ENCODE measurements at places on chromosomes 5 and 9. TPM values are rescaled to one million over a fixed set of nuclear protein-coding genes. Genes with fewer than 3 reads are reported as not detected.

DNA sequence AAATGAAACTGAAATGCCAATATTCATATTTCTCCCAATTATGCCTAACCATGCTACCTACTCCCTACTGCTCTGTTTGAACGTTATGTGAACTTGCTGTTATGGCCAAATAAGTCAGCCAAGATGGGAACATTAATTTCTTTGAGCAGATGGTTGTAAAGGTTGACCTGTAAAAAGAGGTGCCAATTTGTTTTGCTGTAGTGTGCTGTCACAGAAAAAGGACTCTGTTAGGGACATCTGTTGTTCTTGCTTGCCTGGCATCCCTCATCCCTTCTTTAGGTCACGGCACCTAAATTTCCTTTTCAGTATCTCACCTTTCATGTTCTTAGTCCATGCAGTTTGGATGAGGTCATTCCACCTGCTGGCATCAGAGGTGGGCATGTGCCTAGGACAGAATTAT is 35.4 kb downstream of the GDNF start:
- H3K4me1 ChIP-seq: no peaks in the 10 kb centered on the region
- no peak for DNase-seq
- H3K4me3 ChIP-seq: no peak overlapping the region
- no peak overlapping the region for H3K27ac ChIP-seq
- H3K27me3 ChIP-seq: no peaks in the 10 kb centered on the region
- no peaks in the 10 kb centered on the region for H3K36me3 ChIP-seq

- no peaks in the 10 kb centered on the region for H3K36me3 ChIP-seq
- no peak overlapping the region for H3K4me3 ChIP-seq
- H3K27me3 ChIP-seq: no peaks in the 10 kb centered on the region
- DNase-seq: no peak
Measured at GRCh38 chr9:121835587-121836365, 184.3 kb downstream of the DAB2IP start.

GRCh38 chr5:90182726-90183125 is 226.8 kb downstream of the CETN3 start:
- DNase-seq: no peak
- no peaks in the 10 kb centered on the region for H3K36me3 ChIP-seq
- H3K27ac ChIP-seq: no peak overlapping the region
- H3K27me3 ChIP-seq: no peaks in the 10 kb centered on the region
- H3K4me3 ChIP-seq: no peak overlapping the region
- no peaks in the 10 kb centered on the region for H3K4me1 ChIP-seq

BHMT gene
- total RNA-seq: 0.48 TPM

DNA sequence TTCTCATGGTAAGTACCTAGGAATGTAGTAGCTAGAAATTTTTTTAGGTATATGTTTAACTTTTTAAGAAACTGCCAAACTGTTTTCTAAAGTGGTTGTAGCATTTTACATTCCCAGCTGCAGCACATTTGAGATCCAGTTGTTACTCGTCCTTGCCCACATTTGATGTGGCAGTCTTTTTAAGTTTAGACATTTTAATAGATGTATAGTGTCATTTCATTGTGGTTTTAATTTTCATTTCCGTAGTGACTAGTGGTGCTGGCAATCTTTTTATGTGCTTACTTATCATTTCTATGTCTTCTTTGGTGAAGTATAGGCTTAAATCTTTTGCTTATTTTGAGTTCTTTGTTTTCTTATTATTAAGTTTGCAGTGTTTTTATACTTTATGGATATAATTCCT is 171.6 kb downstream of the GAS1 start:
- H3K4me1 ChIP-seq: no peaks in the 10 kb centered on the region
- no peak for DNase-seq
- no peak overlapping the region for H3K27ac ChIP-seq
- no peaks in the 10 kb centered on the region for H3K36me3 ChIP-seq
- no peak overlapping the region for H3K4me3 ChIP-seq
- no peaks in the 10 kb centered on the region for H3K27me3 ChIP-seq

- H3K4me3 ChIP-seq: no peak overlapping the region
- H3K36me3 ChIP-seq: no peaks in the 10 kb centered on the region
- no peak for DNase-seq
- H3K27ac ChIP-seq: no peak overlapping the region
- no peaks in the 10 kb centered on the region for H3K4me1 ChIP-seq
- no peaks in the 10 kb centered on the region for H3K27me3 ChIP-seq
Measured at GRCh38 chr5:175206669-175207068, 237.3 kb downstream of the DRD1 start.

GRCh38 chr9:26462751-26463150 is 429.9 kb downstream of the CAAP1 start:
- H3K36me3 ChIP-seq: no peaks in the 10 kb centered on the region
- no peak overlapping the region for H3K4me3 ChIP-seq
- H3K27ac ChIP-seq: no peak overlapping the region

DNA sequence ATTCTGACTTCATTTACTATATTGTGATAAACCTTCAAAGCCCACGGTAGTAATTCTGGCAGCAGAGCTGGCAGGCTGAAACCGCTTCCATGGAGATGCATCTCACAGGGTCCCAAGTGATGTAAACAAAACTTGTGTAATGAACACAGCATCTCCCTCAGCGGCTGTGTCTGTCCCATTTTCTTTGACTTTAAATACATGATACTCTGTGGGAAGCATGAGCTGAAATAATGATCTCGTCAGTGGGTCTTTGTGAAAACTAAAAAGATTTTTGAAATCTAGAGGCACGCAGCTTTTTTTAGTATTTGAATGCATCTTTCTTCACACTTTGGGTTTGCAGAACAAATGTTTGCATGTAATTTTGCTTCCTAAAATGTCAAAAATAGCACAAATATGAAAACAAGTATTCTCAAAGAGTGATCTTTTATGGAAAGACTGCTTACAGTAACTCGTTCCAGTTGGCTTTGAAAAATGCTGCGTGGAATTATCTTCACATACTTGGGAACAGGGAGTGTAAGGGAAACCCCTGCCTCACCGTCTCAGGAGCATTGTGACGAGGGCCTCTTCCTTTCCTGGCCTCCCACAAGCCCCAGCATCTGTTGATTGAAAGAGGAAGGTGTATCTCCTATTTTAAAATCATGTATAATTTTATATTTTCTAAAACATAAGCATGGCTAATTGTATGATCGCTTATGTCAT is 18.1 kb upstream of the LPCAT1 start:
- peak; percentile 42 for DNase-seq
- H3K27ac ChIP-seq: peak overlapping the region; percentile 34
- H3K4me3 ChIP-seq: no peak overlapping the region
- no peaks in the 10 kb centered on the region for H3K27me3 ChIP-seq

RUFY1 gene
- 51.9 TPM for total RNA-seq

DNA sequence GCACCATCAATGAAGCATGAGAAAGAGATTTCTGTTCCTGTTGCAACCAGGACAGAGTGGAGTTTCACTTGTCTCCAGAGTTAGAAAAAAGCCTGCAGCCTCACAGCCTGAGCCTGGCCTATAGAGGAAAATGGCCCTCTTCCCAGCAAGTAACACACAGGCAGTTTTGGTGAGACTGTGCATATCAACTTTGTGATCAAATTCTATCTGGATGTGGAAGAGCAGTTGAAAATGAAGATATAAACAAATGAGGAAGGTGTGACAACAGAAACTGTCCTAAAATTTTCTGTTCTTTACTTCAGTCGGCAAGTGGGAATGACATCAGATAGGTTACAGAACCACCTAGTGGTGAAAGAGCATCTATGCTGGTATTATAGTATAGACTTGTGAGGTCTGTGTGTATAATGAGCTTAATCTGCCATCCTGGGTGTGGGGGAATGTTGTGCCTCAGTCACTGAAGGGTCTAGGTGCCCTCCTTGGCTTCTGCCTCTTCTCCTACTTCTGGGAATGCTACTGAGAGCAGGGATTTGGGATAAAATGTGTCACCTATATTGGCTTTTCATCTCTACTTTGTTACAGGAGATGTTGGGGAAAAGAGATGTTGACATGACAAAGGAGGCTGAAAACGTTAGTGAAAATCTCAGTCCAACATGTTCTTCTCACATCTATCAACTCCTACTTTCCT is 28.2 kb downstream of the YIPF5 start:
- H3K27ac ChIP-seq: no peak overlapping the region
- no peak for DNase-seq
- no peaks in the 10 kb centered on the region for H3K4me1 ChIP-seq

DNA sequence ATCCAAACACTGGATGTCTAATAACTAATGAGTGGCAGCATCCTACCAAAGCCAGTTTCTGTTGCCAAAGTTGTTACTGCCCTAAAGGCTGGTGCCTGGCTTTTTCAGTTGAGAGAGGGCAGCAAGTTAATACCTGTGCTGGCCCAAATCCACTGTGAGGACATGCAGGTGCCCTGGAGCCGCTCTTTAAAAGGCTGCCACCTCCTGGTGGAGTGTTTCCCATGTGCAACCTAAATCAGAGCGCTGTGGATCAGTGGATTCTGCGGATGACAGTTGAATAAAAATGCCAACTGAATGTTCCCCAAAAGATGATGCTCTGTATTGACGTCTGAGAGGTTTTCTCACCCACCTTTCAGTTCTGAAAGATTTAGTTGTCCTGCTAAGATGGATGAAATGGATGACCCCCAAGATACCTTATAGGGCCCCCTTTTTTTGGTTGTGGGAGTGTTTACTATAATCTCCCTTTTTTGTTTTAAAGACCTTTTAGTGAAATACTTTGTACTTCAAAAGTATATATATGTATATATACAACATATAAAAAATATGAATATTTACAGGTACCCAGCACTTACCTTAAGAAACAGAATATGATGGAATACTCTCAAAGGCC is 146.4 kb downstream of the EGFLAM start:
- H3K4me3 ChIP-seq: no peak overlapping the region
- no peak for DNase-seq
- no peaks in the 10 kb centered on the region for H3K36me3 ChIP-seq

PCDHB13 gene
- 6.7 TPM for total RNA-seq

GRCh38 chr9:97527626-97528528 is 26.4 kb downstream of the TMOD1 start:
- peak overlapping the region; percentile 22 for H3K27ac ChIP-seq
- H3K27me3 ChIP-seq: no peaks in the 10 kb centered on the region
